ENCODE measurements at places on chromosomes 16 and 17. TPM values are rescaled to one million over a fixed set of nuclear protein-coding genes. Genes with fewer than 3 reads are reported as not detected.

C16orf46 gene
- 5.4 TPM for total RNA-seq

TMEM114 gene
- total RNA-seq = 0.28 TPM

ARHGAP44 gene
- 7.4 TPM for total RNA-seq

CIBAR2 gene
- total RNA-seq = 0.69 TPM

GAA gene
- 13.3 TPM for total RNA-seq

NPIPB13 gene
- total RNA-seq = 3.0 TPM

DNA sequence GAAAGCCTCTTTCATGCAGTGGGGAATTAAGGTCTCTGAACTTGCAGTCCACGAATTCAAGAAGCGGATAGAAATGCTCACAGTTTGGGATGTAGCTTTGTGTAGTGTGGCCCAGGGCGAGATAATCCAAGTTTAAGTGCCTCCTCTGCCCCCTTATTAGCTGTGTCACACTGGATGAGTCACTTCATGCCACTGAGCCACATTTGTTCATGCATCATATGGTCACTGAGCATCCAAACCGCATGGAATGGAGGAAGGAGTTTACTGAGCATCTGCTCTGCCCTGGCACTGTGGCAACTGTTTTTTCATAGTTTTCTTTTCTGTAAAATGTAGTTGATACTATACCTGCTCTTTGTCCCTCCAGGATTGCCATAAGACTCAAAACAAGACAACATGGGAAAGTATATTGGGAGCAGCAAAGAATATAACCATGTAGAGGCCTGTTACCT, 15.1 kb upstream of the DHX8 start:
- DNase-seq = no peak

DNA sequence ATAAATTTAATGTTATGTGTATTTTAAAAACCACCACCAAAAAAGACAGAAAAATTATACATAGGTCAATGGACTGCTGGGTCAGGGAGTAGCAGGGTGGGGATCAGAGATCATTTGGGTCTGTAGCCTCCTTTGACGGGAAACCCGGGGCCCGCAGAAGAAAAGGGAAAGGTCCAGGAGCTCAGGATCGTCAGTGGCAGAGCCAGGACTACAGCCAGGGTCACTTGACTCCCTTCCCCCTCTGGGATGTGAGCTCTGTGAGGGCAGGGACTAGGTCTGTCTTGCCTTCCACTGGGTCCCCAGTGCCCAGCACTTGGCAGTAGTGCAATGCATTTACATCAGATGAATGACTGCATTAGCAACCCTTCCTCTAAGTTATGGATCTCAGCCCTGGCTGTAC, 62.1 kb downstream of the TOM1L2 start:
- no peak for DNase-seq

DNA sequence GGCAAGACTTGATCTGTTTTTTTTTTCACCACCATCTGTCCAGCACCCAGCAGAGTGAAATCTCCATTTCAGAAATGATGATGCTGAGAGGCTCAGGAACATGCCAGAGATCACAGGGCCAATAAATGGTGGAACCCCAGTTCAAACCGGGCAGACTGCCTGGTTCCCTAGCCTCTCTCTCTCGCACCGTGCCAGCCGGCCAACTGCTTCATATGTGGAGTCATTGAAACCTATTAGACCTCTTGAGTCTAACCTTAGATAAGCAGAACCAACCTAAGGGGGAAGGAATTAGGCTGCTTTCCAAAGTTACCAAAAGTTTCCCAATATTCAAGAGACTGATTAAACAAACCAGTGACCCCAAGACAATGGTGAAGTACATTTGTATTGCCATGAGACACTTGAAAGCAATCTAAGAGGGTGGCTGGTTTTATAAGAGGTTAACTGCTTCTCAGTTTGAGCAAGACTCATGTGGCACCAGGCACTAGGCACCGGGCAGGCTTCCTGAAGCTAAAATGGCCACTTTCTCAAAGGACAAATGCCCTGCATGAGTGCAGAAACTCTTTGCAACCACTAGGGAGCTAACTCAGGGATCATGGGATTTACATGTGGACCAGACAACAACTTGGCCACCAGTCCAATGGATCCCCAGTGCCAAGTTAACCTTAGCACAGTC, 18.4 kb downstream of the TOX3 start:
- DNase-seq = no peak

DNA sequence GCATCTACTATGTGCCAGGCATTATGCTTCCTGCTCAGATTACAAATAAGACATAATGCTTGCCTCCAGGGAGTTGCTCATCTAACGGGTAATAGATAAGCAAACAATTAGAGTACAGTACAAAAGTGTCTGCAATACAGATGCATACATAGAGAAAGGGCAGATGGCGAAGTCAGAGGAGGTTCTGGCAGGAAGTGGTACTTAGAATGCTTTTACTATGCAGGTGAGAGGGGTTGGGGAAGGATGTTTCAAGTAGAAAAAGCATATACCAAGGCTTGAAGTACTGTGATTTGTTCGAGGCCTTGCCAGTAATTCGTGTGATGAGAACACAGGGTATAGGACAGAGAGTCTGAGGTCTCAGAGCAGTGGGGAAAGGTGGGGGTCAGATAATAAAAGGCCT, 349.8 kb downstream of the UTP18 start:
- DNase-seq = no peak

DNA sequence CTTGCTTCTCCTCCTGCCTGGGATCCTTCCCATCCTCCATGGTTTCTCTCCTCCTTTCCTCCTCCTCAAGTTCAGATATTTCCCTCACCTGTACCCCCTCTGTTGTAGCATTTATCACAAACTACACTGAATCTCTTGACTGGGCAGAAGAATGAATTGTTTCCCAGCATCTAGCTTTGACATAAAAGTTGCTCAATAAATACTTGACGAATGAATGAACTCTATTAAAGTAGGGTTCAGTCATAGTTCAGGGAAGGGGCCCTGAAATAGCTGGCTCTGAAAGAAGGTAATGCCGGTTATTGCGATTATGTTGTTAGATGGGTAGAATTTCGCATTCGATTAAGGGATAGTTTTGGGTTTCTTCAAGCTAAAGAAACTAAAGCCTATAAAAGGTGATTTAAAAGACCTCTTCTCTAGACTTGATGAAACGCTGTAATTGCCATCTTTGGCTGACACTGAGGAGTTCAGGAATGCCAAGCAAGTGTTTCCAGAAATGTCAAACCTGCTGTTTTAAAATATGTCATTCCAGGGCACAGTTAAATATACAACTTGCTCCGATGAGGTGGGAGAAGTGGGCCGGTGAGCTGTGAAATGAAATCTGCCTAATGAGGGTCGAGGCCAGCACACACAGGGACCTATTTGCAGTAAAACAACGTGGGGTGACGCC, 1.0 kb upstream of the CPD start:
- DNase-seq = no peak

DNA sequence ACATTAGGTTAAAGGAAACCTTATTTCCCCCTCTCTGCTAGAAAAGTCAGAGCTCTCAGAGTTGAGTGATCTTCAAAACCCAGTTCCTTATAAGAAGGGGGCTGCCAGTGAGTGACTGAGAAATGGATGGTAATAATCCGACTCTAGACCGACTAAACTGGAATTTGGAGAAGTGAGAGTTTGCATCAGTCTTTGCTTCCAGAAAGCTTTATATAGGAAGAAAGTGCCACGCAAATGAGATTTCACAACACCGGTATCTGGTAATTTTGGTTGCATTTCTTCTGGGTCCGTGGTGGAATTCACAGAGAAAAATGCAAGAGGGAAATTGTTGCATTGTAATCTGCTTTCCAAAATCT, 271.4 kb downstream of the MAF start:
- DNase-seq = no peak

- no peak for DNase-seq
Measured at GRCh38 chr17:68302066-68302564, 10.8 kb downstream of the ARSG start.

DNA sequence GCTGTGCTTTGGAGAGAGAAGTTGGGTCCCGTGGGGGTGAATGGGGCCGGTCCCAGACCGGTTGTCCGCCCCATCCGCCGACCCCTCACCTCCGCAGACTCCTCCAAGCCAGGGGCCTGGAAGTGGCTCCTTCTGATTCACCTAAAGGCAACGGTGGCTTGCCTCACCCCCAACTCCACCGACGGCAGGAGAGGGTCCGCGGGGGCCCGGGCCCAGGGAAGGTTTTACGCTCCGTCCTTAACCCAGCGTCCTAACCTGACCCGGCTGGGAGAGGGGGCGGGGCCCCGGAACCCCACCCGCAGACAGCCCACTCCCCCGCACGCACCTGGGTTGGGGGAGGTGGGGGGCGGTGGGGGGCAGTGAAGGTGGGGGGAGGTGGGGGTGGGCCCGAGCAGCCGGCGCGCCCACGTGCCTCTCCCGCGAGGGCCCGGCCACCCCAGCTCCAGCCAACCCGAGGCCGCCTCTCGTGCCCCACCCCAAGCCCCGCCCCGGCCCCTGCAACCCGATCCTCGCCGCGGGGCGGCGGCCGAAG, 12.7 kb upstream of the CD300A start:
- DNase-seq = no peak

GRCh38 chr17:12745486-12745885, 43.8 kb upstream of the ARHGAP44 start:
- DNase-seq = no peak

GRCh38 chr16:11884035-11884434, 31.7 kb downstream of the GSPT1 start:
- DNase-seq = no peak

DNA sequence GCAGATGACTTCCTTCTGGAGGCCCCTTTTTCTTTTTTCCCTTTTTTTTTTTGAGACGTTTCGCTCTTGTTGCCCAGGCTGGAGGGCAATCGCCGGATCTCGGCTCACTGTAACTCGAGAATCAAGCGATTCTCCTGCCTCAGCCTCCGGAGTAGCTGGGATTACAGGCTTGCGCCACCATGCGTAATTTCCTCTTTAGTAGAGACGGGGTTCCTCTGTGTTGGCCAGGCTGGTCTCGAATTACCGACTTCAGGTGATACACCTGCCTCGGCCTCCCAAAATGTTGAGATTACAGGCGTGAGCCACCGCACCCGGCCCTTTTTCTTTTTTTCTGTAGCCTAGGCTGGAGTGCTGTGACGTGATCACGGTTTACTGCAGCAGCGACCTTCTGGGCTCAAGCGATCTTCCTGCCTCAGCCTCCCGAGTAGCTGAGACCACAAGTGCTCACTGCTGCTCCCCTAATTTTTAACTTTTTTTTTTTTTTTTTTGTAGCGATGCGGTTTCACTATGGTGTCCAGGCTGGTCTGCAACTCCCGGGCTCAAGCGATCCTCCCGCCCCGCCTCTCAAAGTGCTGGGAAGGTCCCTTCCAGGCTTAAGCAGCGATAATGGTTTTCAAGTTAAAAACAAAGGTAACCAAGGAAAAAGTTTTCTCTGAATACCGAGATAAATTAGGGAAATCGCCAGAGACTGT, 956 bp upstream of the IST1 start:
- DNase-seq = peak; percentile 70
